Activated T-cell treated with anti-CD3 and anti-CD28 coated beads, Interleukin-2, amount 50 U/mL, for 4 hours (primary cell): ENCODE measurements at places on chromosomes 11 and 22.

DNA sequence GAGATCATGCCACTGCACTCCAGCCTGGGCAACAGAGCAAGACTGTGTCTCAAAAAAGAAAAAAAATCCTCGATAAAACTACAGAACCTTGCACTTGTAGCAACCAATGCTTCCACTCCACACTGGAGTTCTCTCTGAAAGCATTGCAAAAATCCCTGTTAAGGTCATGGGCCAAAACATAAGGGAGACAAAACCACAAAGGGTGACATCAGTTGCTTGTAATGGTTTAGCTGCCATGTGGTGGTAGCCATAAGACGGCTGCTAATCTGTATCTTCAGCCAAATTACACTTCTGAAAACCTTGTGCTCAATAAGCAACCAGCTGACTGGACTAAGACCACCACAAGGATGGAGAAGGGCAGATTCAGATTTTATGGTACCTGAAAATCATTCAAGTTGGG is 20.6 kb upstream of the TPH1 start:
- DNase-seq: no peak

- DNase-seq: no peak
Observed at GRCh38 chr11:64037027-64037634, 1.4 kb downstream of the FLRT1 start.

DNA sequence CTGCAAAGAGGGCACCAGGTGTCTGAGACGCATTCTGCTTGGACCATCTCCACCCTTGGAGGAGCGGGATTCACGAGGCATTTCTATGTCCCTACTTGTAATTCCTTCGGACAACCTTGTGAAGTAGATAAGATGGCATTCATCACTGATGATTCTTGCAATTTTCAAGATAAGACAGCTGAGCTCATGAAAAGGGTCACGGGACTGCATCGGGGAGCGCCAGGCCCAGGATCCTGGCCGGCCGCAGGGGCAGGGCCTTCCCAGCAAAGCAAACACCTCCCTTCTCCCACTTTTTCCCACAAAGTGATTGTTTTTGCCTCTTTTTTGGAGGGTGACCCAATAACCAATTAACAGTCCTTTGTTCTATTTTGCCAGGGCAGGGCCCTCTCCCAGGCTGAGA is 8.4 kb downstream of the LIF start:
- DNase-seq: no peak

DNA sequence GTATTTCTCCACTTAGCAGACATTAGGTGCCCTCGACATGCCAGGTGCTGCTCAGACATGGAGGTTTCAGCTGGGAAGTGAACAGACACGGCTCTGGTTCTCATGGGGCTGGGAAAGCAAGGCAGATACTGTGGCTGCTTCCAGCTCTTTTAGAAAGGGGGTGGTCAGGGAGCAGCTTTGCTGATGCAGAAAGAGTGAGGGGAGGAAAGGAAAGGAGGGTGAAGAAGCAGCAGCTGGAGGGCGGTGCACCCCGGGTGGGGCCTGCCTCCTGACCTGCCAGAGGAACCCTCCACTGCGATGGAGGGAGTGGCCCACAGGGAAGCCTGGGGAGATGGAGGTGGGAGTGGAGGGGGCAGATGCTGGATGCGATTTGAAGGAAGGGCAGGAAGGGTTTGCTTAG is 76.8 kb downstream of the MORC2 start:
- DNase-seq: no peak

DNA sequence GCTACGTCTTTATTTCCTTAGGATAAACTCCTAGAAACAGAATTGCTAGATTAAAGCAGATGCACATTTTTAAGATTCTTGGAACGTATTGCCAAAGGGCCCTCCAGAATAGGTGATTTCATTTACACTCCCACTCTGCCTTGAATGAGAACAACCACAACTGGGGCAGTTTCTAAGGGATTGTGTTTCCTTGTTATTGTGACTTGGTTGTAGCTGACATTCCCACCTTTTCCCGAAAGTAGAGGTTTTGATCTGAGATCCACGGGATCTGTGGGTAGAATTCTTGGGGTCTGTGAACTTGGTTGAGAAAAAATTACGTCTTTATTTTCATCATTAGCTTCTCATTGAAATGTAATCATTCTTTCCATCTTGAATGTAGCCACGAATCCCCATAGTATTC is 21.5 kb downstream of the LRRC32 start:
- DNase-seq: no peak

DNA sequence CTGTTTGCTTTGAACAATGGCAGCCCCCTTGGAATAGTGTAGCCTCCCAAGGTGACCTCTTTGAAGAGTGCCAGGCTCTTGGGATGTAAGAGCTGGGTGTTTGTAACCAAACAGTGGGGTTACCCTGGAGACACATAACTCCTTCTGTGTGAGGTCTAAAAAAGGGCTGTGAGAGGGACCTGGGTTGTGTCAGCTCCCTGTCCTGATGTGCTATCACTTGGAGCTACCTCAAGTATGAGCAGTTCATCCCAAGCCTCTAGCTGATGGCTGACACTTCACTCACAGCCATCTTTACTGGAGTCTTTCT is 40.2 kb downstream of the TSPAN18 start:
- DNase-seq: no peak

DNA sequence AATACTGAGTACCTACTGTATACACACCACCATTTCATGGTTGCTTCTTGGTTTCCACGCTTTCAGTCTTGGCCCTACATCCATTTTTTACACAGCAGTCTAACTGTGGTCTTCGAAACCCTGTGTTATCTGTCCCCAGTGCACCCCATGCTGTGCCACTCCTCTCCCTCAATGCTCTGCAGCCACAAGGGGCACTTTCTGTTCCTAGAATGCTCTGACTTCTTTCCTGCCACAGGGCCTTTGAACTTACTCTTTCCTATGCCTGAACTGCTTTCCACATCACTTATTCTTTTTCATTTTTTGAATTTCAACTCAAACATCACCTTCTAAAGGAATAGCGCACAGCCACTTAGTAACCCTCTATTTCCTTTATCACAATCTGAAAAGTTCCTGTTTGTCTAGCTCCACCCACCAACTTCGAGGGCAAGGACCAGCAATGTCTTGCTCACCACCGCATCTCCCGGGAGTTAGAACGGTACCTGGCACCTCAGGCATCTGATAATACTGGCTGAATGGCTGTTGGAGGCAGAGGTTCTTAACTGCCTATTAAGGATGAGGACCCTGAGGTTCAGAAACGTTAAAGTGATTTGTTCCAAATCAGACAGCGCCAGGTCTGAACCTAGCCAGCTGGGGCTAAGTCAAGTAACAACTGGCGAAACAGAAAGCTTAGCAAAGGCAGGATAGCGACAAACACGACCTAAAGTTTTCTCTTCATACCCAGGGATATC is 568 bp downstream of the ALG8 start:
- DNase-seq: peak; percentile 34

- DNase-seq: no peak
Observed at GRCh38 chr11:35419184-35419829, at the start of gene SLC1A2. Gene SLC1A2 (minus strand): TSS chr11:35419558. CDS start chr11:35418966, 592 bp downstream.

GRCh38 chr11:1225386-1226225 is 2.7 kb downstream of the MUC5B start:
- no peak for DNase-seq

- DNase-seq: no peak
Observed at GRCh38 chr11:35122308-35122707, 16.7 kb upstream of the CD44 start.

DNA sequence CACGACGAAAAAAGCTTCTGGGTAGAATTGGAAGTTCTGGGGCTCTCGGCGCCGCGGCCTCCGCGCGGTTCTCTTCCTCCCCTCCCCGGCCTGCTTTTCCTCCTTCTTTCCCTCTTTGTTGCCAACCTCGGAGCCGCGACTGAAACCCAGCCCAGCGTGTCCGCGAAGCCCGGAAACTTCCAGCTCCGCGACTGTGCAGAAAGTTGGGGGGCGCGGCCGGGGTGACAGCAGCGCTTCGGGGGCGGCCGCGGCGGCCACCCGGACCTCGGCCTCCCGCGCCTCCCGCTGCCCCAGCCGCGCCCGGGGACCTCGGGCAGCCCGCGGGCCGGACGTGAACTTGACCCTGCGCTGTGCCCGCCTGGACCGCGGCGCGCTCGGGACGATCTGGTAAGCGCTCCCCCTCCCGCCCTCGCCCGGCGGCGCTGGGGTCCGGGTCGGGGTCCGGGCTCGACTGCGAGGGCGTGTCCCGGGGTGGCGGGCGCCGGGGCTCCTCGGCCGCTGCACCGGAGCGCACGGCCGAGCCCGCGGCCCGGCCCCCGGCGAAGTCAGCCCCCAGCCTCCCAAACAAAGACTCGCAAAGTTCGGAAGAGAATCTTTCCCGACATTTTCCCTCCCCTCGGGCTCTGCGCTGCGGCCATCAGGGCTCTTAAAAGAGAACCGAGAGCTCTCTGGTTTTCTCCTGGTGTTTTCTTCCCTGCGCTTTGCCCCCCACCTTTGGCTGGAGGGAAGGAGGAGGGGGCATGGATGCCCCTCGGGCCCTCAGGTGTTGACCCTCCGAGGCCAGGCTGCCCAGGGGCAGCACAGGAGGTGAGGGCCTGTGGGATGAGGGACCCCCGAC is 67.9 kb upstream of the WNT7B start:
- DNase-seq: peak; percentile 29

GRCh38 chr11:120306519-120307242 is 18.4 kb upstream of the TLCD5 start:
- DNase-seq: no peak

- DNase-seq: no peak
Observed at GRCh38 chr11:119903389-119903788, 174.4 kb upstream of the NECTIN1 start.

- no peak for DNase-seq
Observed at GRCh38 chr11:122977470-122978298, 4.0 kb downstream of the BSX start.

DNA sequence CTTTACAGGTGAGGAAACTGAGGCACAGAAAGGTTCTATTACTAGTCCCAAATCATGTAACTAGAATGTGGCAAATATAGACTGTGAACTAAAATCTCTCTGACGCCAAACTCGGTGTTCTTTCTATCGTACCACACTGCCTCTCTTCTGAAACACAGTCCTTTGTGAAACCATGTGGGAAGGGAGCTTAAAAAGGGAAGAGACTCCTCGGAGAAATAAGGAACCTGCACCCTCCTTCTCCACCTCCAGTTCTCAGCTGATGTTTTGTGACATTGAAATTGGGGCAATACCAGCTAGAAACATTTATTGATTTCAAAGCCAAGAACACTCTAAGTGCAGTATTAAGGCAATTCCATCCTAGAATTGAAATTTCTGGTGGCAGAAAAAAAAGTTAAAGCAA is 76.4 kb upstream of the DRD2 start:
- no peak for DNase-seq

DNA sequence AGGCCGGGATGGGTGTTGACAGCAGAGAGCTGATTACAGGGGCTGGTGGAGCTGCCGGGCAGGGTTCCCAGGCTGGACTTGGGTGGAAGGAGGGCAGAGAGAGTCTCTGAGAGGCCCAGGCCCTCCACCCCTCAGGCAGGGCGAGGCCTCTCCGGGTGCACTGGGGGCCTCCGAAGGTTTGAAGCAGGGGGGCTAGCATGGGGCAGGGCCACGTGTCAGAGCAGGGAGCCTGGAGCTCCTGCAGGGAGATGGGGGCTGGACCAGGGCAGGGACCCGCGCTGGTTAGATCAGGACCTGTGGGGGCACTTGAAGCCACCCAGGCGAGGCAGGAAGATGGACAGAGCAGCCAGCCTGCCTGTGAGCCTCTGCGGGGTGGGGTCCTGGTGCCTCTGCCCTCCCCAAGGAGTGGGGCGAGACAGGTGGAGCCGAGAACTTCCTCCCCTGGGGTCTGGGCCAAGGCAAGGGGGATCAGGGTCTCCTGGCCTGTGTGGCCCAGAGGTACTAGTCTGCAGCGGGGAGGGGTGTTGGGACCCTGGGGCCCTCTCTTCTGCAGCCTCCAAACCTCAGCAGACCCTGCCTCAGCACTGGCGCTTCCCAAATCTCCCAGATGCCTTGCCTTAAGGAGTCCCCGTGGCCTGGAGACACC is 911 bp downstream of the PANX2 start:
- peak; percentile 2 for DNase-seq

DNA sequence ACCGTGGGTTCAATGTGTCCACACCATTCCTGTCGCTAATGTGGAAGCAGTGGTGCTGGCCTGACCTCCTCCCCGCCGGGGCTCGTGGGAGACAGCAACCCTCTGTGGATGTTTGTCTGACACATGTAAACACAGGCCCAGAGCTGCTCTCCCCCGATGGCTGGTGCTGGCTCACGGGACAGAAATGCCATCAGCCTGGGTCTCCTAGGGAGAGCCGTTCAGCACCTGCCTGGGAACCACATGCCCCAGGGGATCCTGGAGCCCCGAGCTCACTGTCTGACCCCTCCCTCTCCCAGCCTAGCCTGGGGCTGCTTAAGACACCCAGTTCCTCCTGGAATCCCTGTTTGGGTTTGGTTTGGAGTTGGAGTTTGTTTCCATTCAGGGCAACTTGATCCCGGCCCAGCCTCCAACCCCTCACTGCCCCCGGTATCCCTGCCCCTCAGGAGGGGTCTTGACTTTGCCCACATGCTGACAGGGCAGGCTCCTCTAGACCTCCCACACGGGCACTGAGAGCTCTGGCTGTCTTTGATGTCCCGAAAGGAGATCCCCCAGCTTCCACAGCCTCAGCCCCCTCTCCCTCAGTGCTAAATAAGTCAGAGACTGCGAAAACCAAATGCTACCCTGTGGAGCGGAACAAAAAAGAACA is 50.9 kb upstream of the WNT11 start:
- DNase-seq: no peak

GRCh38 chr11:104657083-104657482 is 241.2 kb downstream of the CASP12 start:
- DNase-seq: no peak

- DNase-seq: no peak
Observed at GRCh38 chr22:49705216-49705971, 122.3 kb downstream of the BRD1 start.

- DNase-seq: peak; percentile 44
Observed at GRCh38 chr22:41198027-41198580, 7.0 kb upstream of the L3MBTL2 start.

DNA sequence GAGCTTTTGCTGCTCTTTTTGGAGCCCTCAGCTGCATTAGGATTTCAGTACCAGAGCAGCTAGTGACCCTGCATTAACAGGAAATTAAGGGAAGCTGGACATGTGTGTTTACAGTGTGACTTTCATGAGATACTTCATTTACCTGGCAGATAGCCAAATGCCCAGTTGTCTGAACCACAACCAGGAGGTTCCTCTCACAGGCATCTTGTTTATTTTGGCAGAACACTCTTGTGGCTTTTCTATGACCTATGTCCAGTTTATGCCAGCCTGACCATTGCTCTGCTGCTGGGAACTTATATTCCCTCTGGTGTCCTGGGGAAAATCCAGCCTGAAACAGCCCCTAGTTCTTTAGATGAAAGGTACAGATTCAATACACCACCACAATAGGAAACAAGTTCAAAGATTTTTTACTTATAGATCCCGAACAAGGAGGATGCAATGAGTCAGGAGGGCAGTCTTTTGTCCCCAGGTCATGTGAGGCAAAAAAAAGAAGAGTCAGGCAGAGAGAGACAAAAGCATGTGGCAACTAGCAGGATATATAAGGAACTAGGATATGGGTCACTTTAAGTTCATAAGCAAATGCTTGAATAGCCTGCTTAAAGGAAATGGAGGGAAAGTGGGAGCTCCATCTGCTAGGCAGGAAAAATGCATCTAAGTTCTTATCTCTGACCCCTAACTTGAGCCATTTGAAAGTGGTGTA is 379.3 kb downstream of the INSC start:
- no peak for DNase-seq

- no peak for DNase-seq
Observed at GRCh38 chr11:2591805-2592204, 108.0 kb downstream of the KCNQ1OT1 start.
